Stimulated activated naive B cell treated with anti-CD40 and anti-IgM and Interleukin-4, amounts not matched to agents 10 μg/mL and 1 μg/mL and 100 μg/mL, for 72 hours (primary cell): ENCODE measurements at places on chromosomes 11 and 22.

- no peak for DNase-seq
These were observed at the start of gene ADM for GRCh38 chr11:10304495-10305261. ADM (plus strand) TSS chr11:10305073; CDS start chr11:10305701, 628 bp downstream.

DNA sequence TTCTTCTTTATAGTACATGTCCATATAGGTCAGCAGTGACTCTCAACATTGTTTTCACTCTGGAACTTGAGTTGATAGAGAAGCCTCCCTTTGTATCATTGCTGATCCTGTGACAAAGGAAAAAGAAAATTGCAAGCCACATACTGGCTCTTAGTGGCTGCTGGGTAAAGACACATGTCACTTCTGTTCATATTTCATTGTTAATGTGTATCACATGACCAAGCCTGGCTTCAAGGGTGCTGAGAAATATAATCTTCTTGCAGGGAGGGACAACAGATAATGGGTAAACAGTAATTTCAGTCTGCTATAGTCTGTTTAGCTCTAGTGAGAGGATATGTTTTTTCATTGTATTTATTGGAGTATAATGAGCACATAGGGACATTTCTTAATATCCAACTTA lies 173.3 kb downstream of the PGR start:
- DNase-seq, result no peak

GRCh38 chr22:34946339-34946985 lies 119.5 kb upstream of the ISX start:
- no peak for DNase-seq

GRCh38 chr22:37912171-37912570 lies 6.1 kb downstream of the MICALL1 start:
- DNase-seq, result no peak

DNA sequence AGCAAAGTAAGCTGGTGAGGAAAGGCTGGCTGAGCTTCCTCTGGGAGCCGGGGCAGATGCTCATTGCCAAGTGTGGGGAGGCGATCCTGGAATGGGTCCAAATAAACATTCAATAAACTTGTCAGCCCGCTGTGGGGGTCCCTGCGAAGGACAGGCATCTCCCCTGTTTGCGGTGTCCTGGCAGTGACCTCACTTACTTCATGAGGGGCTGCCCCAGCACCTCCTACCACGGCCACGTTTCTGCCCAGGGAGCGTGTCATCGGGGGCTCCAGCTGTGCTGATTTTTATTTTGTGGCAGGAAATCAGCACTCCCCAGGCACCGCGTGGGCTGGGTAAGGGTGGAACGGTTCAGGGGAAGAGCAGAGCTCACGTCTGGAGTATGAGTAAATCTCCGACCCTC lies 493.9 kb upstream of the B3GAT1 start:
- DNase-seq, result no peak

DNA sequence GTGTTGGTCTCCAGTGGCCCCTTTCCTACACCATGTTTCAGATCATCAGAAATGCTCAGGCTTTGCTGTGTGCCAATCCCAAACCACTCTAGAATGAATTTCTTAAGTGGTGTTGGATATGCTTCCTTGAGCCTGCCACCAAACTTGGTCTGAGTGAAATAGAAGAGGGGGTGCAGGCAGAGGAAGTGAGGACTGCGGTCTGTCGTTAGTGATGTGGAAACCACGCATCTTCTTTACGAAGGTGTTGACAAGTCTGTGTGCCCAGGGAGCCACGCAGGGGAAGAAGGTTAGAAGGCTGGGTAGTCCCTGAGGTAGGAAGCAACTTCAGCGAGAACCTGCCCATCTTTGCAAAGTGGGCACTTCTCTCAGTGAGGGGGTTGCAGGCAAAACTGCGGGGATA lies 187.4 kb upstream of the NAV2 start:
- DNase-seq, result no peak

GRCh38 chr22:18121954-18122554 lies 11.4 kb downstream of the TUBA8 start:
- DNase-seq, result no peak

DNA sequence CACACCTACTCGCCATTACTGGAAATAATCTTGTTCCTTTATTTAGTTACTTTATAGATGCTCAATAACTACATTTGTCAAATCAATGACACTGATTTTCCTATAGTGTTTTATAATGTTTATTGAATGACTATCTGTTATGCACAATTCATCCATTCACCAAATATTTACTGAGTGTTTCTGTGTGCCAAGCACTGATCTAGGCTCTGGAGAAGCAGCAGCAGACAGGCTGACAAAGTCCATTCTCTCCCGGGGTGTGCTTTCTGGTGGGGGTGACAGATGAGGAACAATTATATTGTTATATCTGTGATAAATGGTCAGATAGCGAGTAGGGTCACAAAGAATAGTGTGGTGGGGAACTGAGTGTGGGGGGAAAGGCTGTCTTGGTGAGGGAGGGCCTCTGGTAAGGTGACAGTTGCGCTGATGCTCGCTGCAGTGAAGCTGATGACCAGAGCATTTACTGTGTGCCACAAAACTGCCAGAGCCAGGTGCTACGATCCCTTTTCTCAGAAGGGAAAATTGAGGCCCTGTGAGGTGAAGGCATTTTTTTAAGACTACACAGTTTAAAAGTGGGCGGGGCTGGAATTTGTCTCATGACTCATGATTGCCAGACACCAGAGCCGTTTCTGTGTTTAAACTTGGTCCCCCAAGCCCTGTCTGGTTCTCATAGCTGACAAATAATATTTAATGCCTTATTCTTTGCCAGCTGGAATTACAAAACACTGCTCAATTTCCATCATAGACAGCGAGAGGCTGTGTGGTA lies 10.2 kb downstream of the PACS1 start:
- no peak for DNase-seq

DNA sequence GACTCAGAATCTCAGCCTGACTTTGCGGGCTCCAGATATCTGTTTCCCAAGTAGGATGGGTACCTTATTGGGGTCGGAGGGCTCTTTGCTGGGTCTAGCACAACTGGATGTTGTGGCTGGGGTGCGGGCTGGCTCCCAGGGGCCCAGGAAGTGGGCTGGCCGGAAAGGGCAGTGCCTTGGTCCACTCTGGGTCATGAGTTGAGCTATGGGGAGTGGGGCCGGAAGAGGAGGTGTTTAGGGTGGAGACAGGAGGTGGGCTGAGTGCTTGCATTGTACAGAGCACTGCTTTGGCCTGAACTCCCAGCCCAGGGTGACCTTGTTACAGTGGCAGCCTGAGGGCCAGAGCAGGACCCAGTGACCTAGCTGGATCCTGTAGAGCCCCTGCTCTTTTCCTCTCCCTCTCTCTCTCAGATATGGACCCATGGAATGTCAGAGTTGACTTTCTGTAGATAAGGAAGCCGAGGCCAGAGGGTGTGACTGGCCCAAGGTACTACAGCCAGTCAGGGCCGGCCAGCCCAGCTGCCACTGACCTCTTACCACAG lies 13.2 kb downstream of the PHLDB1 start:
- DNase-seq, result no peak
